ENCODE measurements at places on chromosomes 12 and 14.

DNA sequence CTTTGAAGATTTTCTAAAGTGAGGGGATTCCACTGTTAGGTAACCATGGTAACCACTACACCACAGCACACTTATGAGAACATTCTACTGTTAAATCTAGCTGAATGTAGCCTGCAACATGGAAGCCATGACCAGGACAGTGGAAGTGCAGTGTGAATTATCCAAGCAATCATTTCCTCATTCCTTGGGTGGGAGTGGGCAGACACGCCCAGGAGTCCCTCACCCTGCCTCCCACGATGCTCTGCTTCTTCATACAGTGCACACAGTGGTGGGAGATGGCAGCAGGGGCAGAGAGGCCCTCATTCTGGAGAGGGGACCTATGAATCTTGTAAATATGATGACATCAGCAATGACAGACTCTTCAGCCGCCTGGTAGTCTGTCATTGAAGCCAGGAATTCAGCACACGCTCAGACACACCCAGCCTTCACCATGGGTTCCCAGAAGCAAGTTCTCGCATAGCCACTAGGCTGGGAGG lies 70.1 kb upstream of the HOXC13 start:
- no peak for DNase-seq

DNA sequence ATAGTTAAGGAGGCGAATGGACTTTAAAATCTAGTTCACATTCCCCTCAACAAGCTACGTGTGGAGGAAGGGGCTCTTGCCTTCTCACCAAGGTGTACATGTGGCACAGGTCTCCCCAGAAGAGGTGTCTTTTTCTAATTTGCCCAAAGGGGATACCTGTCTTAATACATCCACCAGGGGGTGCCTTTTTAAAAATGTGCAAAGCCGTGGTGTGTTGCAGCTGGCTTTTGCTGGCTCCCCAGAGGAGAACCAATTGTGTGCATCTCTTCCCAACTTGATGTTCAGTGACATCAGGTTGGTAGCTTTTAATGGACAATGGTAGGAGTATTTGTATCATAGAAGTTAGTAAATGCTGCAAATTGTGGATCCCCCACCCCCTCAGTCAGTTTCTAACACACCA lies 33.8 kb downstream of the CREBL2 start:
- DNase-seq: peak; percentile 42

DNA sequence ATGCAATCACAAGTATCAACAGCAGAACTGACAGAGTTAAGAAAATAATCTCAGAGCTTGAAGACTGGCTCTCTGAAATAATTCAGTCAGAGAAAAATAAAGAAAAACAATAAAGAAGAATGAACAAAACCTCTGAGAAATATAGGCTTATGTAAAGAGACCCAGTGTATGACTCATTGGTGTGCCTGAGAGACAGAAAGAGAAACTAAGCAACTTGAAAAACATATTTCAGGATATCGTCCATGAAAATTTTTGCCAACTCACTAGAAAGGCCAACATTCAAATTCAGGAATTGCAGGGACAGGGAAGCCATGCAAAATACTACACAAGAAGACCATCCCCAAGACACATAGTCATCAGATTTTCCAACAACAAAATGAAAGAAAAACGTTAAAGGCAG lies 56.2 kb downstream of the APOBEC1 start:
- no peak for DNase-seq

DNA sequence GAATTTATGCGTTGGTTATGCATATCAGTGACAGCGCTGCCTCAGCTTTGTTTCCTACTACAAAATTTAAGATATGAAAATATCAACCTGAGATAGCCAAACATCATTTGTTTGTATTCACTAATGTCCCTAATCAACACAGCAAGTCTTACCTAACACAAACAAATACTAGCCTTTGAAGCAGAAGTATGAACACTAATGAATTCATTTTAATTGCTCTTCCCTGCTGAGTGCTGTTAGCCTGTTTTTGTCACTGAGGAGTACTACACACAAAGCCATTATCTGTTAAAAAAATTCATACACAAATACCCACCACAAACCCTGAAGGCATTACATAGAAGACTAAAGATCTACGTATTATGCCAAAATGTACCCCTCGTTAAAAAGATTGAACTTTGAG lies 150.8 kb downstream of the HELB start:
- no peak for DNase-seq

- no peak for DNase-seq
Observed at GRCh38 chr12:97609957-97610356, 147.4 kb downstream of the RMST start.

DNA sequence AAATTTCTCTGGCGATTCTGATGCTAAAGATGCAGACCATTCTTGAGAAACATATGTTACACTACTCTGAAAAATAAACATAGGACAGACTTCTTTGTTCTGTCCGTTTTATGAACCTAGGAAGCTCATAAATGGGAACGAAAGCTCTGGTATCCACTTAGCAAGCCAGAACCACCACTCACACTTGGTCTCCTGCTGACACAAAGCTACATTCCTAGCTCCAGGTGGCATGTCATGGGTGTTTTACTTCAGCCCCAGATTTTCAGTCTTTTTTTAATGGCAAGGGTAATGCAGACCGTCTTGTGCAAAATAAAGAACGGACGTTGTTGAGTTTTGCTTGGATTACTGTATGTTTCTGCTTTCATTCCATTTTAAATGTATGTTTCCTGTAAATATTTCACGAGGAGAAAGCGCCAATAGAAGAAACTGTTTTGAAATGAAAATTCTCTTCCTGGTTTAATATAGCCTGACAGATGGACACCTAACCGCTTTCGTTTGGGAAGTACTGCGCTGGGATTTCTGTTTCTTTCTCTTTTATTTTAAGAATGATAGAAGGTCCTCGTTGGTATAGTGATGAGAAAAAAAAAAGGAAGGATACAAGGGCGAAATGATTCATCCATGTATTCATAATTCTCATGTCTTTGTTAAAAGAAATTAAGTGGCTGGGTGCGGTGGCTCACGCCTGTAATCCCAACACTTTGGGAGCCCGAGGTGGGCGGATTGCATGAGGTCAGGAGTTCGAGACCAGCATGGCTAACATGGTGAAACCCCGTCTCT lies 871 bp upstream of the COQ5 start:
- no peak for DNase-seq

- DNase-seq: no peak
Observed at GRCh38 chr14:77128414-77128891, 13.1 kb downstream of the ZDHHC22 start.

DNA sequence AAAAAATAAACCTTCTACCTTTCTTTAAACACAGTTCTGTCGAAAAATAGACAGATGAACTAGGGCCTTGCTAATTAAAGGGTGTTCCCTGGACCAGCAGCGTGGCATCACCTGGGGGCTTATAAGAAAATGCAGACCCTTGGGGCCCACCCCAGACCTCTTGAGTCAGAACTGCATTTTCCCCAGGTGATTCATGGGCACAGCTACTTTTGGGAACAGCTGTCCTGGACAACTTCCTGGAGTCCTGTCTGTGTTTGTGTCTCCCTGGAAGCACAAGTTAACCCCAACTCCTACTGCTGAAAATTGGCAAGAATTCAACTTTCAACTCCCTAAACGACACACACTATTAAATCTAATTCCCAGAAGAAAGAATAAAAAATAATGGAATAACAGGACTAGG lies 17.8 kb downstream of the FBLN5 start:
- DNase-seq: no peak

DNA sequence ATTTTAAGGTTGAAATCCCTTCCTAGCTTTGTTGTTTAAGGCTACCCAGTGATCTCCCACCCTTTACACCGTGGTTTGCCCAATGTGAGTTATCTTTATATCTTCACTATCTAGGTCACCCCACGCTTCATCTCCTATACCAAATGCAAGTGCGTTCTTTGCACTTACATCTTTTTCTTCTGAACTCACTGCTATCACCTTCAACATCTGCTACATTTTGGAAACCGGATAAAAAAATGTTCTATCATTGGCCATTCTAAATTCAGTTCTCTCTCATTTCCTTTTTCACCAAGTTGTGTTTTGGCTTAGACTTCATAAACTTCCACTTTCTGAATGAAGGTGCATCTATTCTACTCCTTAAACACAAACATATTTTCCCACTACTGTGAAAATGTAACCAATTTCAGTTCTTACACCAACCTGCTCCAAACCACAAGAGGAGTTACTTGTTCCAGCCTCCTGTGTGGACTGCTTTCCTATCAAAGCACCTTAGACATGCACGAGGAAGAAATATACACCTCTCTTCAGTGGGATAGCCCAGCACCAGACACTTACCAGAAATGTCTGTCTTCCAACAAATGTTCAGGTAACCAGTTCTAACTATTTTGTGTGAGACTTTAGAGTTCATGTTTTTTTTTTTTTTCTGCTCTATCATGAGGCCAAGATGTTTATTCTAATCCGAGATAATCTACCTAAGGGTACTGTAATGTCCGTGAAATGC lies 21.9 kb downstream of the CLEC9A start:
- no peak for DNase-seq
